ENCODE measurements at places on chromosomes 16 and 17.

- DNase-seq = no peak
These were observed 67.7 kb upstream of the ARL4D start for GRCh38 chr17:43330876-43331639.

GRCh38 chr16:84922351-84923120, 88.8 kb downstream of the ZDHHC7 start:
- DNase-seq = no peak

DNA sequence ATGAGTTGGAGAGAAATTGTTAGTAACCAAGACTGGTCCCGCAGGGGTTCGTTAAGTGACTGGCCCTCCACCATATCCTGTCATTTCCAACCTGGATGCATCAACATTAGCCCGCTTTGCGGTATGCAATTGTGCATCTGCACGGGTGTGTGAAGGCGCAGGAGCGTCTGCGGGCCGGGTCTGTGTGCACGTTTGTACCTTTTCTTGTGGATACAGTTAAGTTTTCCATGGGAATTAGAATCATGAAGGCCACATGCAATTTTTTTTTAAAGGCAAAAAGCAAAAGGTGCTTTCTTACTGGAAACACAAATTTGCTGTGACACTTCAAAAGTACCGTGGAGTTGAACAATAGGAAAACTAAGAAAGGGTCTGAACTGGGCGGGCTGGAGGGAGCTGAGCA, 355.4 kb upstream of the ZFHX3 start:
- DNase-seq = no peak

- DNase-seq = peak; percentile 35
These were observed 7.1 kb upstream of the LGALS3BP start for GRCh38 chr17:78986649-78987328.

- DNase-seq = no peak
These were observed 60.3 kb upstream of the CORO6 start for GRCh38 chr17:29682987-29683386.

- no peak for DNase-seq
These were observed 14.9 kb downstream of the CPPED1 start for GRCh38 chr16:12788758-12789157.

GRCh38 chr17:75418531-75418930, 13.1 kb upstream of the GRB2 start:
- no peak for DNase-seq

DNA sequence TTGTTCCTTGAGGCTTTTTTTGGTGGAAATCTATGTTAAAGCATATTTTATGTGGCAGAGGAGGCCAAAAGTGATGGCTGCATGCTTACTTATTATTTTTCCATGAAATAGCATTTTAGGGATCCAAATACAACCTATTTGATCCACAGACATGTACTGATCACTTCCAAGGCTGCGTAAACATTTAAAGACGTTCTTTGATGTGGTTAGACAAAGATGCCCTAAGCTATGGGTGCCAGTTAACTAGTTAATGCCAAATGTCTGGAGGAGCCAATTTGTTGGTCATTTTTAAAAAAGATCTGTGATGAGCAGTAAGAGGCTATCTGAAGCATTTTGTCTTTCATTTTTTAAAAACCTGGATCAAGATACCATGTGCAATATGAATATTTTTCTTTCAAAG, 17.3 kb upstream of the PRKCA start:
- no peak for DNase-seq
